ENCODE measurements at places on chromosomes 6 and 20.
A peak's percentile ranks its signal among the peaks of the same experiment; 100 is the strongest.

DNA sequence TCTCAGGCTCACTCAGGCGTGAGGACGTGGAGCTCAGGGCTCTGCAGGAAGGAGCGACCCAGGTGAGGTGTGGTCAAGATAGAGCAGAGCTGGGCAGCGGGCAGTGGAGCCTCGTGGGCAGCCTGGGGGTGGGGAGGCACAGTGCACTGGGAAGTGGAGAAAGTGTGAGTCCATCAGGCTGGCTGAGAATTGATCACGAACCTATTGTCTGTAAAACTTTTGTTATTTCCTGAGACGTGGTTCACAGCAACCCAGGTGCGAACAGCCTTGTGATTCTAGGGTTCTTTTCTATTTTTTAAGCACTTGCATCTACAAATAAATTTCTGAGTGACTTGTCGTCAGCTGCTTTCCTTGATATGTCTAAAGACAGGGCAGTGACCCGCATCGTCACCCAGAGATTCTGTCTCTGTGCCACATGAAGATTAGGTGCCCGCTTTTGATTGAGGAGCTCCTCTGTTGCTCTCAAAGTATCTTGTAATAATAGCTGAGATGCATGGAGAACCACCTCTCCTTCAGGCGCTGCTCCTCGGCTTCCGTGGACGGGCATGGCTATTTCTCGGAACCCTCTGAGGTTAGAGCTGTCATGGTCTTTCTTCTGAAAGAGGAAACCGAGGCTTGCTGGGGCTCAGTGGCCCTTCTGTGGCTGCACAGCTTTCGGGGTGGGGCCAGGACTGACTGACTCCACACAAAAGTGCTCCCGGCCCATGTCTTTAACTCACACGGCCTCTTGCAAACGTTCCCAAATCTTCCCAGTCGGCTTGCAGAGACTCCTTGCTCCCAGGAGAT is 662 bp upstream of the CCR6 start:
- no peak for DNase-seq

DNA sequence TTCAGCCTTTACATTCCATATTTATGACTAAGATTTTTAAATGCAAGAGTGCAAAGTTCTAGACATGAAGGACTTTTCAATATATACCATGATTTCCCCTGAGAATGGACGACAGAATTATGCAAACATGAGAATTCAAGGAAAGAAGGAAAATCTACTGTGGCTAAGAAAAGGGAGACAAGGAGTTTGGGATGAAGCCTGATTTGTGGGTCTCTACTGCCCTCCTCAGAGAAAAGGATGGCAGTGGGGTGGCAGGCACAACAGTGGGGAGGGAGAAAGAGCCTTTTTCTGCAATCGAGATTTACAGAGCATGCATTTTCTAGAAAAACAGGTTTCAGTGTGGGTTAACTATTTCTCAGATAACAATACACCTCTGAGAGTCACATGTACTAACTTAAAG is 466.9 kb upstream of the NRSN1 start:
- DNase-seq: peak; percentile 2

DNA sequence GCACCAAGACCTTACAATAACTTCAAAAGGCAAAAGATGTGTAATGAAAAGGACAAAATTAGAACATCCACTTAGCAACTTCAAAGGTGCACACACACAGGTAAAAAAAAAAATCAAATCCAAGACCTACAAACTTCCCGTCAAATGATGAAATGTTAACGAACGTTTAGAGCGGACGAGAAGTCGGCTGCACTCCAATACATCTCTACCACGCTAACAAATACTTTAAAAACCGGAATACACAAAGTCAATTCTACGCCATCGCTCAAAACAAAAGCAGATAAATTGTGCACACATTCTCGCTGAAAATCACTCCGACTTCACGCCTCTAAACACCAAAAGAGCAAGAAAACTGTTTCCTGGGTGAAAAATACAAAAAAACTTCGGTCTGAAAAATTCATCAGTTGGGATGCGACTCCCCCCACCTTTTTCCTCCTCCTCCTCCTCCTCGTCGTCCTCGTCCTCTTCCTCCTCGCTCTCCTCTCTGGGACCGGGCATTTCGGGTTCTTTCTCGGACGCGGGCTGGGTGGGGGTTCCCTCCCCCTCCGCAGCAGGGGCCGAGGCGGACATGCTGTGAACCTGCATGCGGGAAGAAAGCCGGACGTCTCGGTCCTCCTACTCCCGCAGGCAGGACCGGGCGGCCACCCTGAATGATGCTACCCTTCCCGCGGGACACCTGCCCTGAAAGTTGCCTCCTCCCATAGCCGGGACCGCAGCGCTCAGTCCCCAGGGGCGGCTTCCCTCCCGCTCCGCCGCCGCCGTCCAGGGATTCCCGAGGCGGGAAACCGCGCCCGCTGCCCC is 712 bp downstream of the DEK start:
- no peak for DNase-seq

DNA sequence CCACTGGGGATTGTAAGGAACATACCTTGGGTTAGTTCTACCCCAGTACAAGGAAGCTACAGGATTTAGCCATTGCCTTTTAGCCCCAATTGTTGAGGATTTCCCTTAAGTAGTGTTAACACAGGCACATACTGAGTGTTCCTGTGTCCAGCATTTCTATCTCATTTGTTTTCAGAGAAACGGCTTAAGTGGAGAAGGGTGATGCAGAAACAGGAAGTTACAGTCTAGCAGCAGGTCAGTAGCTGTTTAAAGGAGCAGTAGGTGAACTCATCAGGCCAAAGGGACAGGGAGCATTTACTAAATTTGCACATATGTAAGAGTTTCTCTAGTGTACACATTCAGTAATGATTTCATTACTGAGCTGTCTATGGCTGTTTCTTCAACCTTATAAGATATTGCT is 644.2 kb upstream of the GJE1 start:
- DNase-seq: no peak

DNA sequence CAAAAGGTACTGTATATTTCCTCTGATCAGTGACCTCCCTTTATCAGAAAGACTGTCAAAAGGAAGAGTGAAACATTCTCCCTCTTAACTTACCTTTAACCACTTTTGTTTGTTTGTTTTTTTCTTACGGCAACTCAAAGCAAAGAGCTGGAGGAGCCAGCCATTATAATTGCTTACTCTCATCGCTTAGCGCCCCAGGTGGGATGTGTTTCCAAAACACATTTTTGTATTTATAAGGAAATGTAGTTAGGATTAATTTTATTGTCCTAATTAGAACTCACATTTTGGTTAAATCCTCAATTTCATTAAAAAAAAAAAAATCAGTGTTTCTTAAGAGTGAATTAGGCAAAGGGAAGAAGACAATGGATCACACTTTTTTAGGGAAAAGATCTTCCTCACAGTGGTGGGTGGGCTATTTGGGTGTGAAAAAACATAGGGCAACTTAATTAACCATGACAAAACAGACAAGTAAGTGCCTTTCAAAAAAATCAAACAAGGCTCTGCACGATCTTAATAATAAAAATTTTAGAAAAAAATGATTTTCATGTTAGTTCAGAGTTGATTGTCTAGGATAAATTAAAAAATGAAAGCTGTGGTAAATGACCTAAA is 1.2 kb upstream of the PHACTR2 start:
- DNase-seq: no peak

- DNase-seq: no peak
Observed at GRCh38 chr6:158717341-158718330, 67.8 kb downstream of the SYTL3 start.

- DNase-seq: no peak
Observed at GRCh38 chr20:5095931-5096330, 23.8 kb downstream of the PCNA start.

DNA sequence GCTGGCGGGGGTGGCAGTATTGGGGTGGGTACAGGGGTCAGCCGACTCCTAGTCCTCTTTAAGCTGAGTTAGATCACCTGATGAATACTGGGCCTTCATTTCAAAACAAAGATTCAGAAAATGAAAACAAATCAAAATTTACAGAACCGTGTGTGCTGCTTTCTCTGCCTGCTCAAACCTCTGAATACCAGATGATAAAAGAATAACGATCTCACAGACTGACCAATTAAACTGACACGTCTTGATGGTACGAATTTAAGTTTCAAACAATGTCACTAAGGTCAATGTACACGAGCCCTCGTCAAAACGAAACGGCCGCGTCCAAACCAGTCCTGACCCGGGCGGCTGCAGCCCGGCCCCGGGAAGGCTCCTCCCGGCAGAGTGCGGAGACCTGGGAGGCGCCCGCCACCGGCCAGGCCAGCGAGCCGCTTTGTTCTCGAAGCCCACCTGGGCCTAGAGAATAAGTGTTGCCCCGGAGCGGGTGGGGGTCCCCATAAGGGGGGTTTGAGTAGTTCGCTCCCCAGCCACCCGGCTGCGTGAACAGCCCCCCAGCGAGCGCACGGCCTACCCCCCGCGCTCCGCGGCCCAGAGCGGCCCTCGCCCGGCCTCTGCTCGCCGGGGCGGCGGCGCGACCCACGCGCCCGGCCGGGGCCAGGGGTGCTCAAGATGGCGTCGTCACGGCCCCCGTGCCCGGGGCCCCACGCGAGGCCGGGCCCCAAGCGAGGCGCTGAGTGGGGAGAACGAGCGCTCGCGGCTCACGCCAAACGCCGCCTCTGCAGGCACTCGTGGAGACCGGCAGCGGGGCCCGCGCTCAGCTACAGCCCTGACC is 728 bp downstream of the PSMA7 start:
- DNase-seq: no peak

- DNase-seq: no peak
Observed at GRCh38 chr20:21389368-21389767, 8.0 kb downstream of the NKX2-4 start.

DNA sequence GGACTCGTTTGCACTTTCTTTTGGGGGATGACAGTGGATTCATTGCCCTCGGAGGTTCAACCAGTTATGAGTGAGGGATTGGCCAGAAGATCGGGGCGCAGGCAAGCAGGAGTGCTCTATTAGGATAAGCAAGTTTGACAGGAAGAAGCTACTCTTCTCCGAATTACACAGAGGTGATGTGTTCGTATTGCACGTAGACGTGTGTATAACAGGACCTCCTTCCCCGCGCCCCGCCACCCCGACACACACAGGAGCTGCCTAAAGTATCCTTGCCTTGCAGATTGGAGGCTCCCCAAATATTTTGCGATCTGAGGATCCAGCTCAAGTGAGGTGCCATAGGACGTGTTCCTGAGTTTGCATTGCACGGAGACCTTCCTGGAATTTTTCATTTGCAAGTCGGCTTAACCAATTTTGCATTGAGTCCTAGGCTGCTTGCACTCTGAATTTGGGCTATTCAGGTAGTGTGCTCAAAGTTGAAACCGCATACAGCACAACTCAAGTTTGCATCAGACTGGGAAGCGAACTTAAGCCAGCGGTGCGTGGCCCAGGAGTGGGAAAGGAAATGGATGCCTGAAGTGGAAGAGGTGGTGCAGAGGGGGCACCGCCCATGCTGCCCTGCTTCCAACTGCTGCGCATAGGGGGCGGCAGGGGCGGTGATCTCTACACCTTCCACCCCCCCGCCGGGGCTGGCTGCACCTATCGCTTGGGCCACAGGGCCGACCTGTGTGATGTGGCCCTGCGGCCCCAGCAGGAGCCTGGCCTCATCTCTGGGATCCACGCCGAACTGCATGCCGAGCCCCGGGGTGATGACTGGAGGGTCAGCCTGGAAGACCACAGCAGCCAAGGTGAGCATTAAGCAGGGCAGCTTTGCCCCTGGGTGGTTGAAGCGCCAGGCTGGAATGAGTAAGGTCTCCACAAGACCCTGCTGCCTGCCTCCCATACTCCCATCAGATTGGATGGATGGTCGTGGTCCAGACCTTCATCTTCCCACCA is 770 bp downstream of the TCF19 start:
- peak; percentile 44 for DNase-seq

GRCh38 chr6:143015300-143015706 is 45.4 kb upstream of the AIG1 start:
- DNase-seq: no peak

DNA sequence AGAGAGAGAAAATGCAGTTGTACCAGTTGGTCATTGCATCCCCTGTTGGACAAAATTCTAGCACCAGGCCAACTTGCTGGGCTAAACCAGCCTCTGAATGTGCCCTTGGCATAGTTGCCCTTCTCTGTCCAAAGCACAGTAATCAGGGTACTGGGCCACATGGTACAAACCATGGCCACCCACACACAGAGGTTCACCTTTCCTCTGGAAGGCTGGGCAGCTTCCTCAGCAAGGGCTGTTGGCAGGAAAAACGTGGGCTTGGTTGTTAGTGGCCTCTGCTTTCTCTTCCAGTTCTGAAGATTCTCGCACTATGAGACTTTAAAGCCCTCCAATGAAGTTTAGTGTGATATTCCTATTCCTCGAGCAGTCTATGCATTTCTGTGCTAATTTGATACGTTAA is 706 bp downstream of the DDO start:
- no peak for DNase-seq

DNA sequence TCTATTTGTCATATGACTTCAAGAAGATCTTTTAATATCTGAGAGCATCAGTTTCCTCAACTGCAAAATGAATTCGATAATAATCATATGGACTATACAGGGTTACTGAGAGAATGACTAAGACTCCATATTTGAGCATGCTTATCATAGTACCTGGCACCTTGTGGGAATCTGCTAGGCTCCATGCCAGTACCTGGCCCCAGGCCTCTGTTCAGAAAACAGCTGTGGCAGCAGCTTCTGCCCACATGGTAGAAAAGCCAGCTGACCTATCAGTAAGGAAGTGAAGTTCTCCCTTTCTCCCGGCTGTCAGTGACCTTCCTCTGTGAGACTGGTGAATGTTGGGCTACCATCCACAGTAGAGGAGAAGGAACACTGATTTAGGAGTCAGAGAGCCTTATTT is 574.9 kb upstream of the CHD6 start:
- DNase-seq: no peak

GRCh38 chr6:132298344-132298949 is 102.8 kb downstream of the MOXD1 start:
- no peak for DNase-seq

DNA sequence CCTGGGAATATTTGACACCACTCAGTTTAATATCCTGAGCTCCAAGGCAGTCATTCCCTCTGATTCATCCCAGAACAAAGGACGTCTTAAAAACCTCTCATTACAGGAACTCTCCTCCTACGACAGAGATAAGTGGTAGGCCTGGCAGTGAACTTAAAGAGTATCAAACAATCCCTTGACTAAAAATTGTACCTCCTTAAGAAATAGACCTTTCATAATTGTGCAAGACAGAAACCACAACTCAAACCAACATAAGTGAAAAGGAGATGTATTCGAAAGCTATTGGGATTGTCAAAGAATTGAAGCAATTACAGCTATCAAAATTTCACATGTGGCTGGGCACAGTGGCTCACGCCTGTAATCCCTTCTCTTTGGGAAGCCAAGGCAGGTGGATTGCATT is 19.1 kb upstream of the BNIP5 start:
- no peak for DNase-seq

Measured in H54 (cell line).